ENCODE measurements at places on chromosomes 3 and 15.

- no peak for DNase-seq
Observed at GRCh38 chr3:170523248-170523647, 62.6 kb downstream of the SLC7A14 start.

DNA sequence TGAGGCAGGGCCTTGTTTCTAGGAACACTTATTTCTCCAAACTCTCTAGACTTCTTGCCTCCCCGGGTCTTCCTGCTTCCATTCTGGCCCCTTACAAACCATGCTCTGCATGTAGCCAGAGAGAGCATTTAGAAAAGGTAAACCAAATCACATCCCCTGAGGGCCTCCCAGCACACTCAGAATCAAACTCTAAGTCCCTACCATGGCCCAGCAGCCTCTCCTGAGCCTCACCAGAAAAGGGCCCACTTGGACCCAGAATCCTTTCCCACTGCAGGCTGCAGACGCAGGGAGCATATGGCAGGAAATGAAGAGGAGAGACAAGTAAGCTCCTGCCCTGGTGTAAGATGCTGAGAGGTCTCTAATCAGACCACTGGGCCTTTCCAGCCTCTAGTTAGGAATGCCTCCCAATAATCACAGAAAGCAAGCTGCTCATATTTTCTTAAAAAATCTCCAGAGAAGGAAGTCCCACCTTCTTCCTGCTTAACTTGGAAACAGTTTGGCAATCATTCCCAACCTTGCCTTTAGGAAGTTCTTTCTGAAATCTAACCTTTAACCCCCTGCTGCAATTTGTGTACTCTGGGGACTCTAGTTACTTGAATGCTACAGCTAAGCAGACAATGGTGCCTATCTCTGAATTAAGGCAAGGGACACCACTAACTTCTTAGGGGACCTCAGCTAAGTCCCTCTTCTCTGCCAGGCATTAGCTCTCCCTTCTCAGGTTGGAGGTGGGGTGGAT lies 4.2 kb downstream of the AMOTL2 start:
- no peak for DNase-seq

DNA sequence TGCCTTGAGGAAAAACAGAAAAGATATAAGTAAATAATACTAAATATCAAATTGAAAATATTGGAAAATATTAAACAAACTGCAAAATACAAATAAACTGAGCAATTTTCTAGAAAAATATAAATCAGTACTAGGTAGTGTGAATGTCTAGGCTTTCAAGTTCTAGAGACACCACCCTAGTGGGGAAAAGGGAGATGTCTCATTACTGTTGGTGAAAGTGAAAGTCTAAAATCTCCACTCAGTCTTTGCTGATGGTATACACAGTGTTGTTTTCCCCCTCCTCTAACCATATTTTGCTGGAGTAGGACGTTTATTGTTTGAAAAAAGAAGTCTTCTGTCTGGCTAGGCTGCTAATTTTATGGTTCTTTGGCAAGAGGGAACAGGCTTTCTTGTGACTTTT lies 1368.9 kb downstream of the OTOL1 start:
- DNase-seq: no peak

GRCh38 chr3:49602877-49603411 lies 48.7 kb downstream of the BSN start:
- peak; percentile 58 for DNase-seq

- no peak for DNase-seq
Observed at GRCh38 chr15:61084472-61084871, 144.6 kb downstream of the RORA start.

GRCh38 chr3:51712963-51713362 lies 6.1 kb downstream of the GRM2 start:
- DNase-seq: no peak

GRCh38 chr3:76293856-76294255 lies 508.5 kb upstream of the ZNF717 start:
- DNase-seq: no peak

- peak; percentile 53 for DNase-seq
Observed at GRCh38 chr15:26073430-26074333, 210.6 kb upstream of the ATP10A start.

DNA sequence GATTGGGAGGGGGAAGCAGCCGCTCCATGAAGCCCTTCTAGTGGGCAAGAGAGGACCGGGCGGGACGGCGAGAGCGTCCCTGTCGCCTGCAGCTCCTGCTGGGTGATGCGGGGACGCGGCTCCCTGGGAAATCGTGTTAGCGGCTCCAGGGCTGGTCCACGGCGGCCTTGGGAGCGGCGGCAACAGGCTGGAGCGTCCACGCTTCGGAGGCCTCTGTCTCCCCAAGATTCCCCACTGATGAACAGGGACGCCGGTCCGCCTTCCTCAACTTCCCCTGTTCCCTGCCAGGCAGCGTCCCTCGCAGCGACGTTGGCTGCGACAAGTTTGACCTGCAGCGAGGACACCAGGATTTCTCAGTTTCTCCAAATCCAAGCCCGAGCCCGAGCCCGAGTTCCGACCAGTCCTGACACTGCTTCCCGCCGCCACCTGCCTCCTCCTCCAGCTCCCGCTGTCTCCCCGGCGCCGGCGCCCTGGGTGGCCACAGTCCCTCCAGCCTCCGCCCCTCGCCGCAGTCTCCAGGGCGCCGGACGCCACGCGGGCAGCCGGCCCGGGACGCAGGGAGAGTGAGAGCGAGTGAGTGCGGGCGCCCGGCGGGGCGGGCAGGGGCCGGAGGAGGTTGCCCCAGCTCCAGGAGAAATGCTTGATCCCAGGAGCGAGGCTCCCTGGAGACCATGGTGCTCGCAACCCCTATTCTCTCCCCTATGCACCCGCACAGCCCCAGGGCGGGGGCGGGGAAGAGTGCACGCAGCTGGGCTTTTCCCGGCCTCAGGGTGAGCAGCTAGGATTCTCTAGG lies 78.1 kb upstream of the RNF7 start:
- DNase-seq: no peak

DNA sequence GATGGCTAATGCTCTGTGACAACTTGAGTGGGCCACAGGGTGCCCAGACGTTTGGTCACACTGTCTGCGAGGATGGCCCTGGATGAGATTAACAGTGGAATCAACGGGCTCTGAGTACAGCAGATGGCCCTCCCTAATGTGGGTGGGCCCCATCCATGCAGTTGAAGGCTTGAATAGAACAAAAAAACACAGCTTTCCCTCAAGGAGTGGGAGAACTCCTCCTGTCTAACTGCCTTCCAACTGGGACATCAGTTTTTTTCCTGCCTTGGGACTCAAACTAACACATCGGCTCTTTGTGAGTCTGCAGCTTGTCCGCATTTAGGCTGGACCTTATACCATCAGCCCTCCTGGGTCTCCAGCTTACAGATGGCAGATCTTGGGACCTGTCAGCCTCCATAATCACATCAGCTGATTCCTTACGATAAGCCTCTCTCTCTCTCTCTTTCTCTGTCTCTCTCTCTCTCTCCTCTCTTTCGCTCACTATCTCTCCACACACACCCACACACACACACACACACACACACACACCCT lies 20.8 kb downstream of the FAM174B start:
- no peak for DNase-seq

DNA sequence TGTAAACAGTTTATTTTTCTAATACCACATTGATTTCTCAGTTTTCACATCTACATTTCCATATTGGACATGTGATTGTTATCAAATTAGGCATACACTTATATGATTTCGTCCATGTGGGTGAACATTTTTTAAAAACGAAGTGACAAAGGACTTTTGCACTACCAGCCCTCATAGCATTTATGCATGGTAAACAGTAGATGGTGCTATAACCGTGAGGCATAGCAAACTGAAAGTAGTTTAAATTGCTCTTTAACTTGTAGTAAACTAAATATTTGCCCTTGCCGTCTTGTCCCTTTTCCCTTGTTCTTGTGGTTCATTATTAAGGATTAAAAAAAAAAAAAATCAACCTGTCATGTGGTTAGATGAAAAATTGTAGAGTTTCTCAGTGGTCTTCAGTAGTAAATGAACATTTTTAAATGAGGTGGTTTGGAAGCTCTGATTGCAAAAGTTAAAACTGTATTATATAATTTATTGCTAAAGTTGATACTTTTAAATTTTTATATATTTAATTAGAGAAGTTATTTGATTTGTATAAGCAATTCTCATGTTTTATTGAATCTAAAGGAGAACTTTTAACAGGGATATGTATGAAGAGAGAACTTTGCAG lies 24.0 kb downstream of the STX19 start:
- DNase-seq: no peak

DNA sequence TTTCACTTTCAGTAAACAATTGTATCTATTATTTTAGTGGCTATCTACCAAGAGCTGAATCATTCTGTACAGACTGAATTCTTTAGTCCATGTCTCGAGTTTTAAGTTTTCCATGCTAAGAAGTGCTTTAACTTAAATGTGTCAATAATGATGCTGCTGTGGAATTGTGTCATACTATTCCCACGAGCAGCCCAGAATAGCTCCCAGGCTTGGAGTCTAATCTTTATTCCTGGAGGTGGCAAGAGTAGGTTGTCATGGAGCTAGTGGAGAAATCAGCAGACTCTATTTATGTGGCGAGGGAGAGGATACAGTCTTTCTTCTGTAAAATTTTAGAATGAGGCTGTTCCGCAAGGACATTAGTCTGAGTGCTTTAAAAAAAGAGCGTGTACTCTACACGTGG lies 207.2 kb downstream of the ROBO2 start:
- no peak for DNase-seq

- DNase-seq: no peak
Observed at GRCh38 chr3:148457886-148458285, 239.8 kb upstream of the AGTR1 start.

DNA sequence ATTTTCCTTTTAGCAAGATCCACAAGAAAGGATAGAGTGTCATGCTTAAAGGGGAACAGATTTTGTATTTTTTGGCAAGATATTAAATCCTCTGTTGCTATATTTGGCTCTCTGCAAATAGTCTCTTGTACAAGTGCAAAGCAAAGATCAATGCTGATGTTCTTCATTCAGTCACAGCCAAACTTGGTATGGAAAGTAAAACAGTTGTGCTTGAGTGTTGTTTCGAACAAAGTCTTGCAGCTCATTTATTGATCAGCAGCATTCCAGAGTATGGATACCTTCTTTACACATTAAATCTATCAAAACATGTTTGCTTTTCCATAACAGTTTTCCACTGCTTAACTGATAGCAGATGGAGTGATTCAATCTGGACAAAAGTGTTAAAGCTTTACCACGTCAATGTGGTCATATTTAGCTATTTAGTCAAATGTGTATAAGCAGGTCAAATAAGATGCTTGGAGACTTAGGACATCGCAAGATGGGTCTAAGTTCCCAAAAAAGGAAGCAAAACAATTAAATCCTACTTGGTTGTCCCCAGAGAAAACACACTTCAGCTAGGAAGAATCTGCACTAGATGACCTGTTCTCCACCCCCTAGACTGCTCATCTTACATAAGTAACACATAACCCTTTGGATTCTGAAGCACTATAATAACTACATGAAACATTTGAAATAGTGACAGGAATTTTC lies 52.4 kb downstream of the VGLL3 start:
- DNase-seq: no peak

DNA sequence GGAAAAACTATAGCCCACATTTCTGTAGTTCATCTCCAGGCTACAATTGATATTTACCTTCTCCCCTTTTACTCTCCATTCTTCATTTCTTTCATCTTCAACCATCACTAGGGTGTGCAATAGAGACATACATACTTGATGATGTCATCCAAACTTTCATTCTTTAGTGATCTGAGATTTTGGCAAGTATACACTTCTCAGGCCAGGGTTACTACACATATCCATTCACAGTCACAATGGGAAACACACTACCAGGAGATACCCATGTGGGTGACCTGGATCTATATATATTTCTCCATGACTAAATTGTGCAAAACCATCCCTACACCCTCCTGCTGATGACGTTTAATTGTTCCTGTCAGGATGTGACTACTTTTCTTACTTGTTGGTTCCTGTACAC lies 769.5 kb upstream of the DPPA4 start:
- no peak for DNase-seq

GRCh38 chr15:31934821-31935220 lies 95.5 kb upstream of the CHRNA7 start:
- no peak for DNase-seq

- no peak for DNase-seq
Observed at GRCh38 chr3:196054661-196055060, 27.2 kb downstream of the TFRC start.

- peak; percentile 47 for DNase-seq
Observed at GRCh38 chr3:10594915-10595314, 89.5 kb upstream of the ATP2B2 start.

- no peak for DNase-seq
Observed at GRCh38 chr3:58398669-58399333, 34.8 kb downstream of the PDHB start.

DNA sequence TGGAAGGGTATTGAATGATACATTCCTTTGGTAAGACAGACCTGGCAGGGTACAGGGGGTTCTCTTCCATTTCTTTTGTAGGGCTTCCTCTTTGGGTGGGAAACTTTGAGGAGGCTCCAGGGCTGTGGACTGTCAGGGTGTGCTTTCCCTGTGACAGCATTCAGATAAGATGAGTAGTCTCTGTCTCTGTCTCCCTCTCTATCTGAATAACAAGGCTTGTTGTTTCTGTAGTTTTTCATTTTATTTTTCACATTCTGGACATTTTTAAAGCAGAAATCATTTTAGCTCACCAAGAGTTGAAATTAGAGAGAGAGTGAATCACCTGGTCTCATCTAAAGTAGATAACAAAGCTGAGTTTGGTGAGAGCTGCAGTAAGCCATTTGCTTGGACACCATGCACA lies 100.8 kb upstream of the TPM1 start:
- DNase-seq: no peak

- DNase-seq: no peak
Observed at GRCh38 chr3:79361748-79362378, 405.9 kb downstream of the ROBO1 start.

- DNase-seq: no peak
Observed at GRCh38 chr3:129560911-129561594, 18.1 kb downstream of the H1-8 start.

DNA sequence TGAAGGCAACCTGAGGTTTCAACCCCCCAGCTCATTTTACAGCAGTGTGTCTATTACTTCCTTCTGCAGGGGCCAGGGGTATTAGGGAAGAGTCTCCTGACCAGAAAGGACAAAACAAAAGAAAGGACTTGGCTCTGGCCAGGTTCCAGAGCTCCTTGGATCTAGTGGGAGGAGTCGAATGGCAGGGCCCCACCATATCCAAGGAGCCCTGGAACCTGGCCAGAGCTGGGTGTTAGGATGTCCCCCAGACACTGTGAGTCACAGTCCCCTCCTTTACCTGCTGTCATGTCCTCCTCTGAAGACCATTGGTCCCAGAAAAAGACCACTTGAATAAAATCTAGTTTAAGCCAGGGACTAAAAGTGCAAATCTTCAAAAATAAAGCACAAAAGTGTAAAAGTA lies 113.2 kb downstream of the EEFSEC start:
- no peak for DNase-seq

DNA sequence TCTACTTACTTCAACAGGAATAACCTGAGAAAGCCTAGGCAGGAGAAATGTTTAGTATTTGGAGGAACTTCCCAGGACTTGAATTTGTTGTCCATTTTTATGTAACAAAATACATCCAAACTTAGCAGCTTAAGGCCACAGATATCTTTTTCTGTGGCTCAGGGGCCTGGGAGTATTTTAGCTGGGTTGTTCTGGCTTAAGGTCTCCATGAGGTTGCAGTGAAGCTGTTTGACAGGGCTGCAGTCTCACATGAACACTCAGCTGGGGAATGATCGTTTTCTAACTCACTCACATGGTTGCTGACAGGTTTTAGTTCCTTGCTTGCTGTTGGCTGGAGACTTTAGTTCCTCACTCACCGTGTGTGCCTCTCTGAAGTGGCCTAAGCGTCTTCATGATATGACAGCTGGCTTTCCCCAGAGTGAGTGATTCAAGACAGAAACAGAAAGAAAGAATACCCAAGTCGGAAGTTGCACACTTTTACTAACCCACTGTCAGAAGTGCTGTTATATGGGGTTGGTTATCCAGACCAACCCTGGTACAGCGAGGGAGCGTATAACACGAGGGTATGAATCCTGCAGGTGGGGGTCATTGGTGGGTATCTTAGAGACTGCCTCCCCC lies 229.7 kb upstream of the TBL1XR1 start:
- DNase-seq: peak; percentile 73

Measured in stimulated activated CD4-positive, alpha-beta T cell treated with anti-CD3 and anti-CD28 coated beads, Interleukin-4, amount 100 ng/mL, for 24 hours (primary cell).